ENCODE measurements at places on chromosomes 2 and 18.

DNA sequence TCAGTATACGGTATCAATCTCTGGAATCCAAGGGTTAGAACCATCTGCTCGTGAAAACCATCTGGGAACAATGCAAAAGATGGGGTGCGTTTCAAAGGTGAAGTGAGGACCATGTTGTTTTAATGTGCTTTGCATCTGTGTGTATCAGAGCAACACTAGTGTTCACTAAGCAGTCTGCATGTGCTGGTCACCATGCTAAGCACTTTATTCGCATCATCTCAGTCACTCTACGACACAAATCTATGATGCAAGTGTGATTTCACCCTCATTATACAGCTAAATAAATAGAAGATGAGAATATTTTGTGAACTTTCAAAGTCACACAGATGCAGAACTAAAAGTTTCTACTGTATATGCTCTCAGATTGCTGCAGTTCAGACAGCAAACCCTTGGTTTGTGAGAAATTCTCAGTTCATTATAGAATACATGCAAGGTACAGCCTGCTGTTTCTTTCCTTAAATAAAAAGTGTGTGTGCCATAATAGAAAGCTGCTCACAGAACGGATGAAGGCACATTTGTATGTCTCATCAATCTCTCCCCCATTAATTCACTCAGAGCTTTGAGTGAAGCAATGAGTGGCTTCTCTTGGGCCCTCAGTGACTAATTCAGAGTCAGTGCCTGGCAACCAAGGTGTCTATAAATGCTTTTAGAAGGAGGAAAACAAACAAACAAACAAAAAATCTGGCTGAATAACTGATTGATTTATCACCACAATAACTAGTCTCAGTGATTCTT is 652.8 kb upstream of the SOX11 start:
- no peak for DNase-seq

- no peak for DNase-seq
These were observed 167.9 kb upstream of the SLC39A10 start for GRCh38 chr2:195489101-195489500.

- DNase-seq: no peak
These were observed 680.1 kb upstream of the RAB6C start for GRCh38 chr2:129299338-129299737.

- DNase-seq: peak; percentile 6
These were observed 312.7 kb upstream of the CWC22 start for GRCh38 chr2:180319586-180320405.

DNA sequence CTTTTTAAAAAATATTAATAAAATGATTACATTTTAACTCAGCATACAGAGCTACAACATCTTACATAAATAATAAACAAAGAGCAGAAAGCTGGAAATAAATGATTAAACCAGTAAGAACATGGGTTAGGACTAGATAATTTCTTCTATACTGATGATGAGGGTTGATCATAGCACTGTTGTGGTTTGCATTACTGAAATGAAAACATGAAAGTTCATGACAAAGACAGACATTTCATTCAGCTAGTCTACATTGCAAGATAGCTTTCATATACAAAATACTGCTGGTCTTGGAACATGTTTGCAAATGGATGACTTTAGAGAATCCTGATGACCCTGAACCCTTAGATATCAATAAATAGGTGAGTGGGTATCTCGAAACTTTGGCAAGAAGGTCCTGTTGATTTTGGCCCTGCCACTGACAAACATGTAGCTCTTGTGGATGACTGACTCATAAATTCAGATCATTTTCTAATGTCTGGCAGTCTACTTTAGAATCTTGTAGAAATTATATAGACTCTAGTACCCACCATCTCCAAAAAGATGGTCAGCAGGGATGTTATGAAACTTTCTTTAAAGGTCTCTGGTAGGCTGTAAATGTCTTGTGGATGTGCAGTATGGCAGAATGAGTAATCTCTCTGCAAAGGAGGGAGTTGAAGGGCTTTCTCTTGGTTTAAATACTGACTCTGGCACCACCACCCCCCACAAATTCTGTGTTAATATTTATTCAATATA is 15.5 kb upstream of the CDC42EP3 start:
- DNase-seq: no peak

DNA sequence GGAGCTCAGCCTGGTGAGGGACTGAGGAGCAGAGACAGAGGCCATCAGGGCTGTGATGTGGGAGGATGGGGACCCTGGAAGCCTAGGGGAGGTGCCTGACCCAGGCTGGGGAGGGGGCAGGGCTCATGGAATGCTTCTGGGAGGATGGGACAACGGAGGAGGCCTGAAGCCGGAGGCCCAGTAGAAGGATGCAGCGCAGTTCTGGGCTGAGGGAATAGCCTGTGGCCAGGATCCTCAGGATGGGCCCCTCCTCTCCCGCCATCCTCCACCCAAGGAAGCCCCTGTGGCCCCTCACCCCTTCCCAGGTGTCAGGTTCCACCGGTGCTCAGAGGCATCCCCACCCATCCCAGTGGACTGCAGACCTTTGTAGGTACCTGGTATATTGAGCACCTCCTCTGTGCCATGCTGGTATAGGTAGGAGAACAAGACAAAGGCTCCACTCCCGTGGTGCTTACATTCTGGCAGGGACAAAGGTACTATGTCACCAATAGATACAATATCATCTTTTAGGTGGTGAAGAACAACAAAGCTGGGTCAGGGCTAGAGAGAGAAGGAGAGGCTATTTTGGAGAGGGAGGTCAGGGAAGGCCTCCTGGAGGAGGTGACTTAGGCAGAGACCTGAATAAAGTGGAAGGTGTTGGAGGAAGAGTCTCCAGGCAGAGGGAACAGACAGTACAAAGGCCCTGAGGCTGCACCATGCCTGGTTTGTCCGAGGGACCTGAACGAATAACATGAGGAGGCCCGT is 2.7 kb downstream of the ZAP70 start:
- DNase-seq: no peak

Data from GM12865 (cell line).